Forelimb muscle (tissue), 1 donor: ENCODE measurements at places on chromosomes 11 and 22. TPM values are rescaled to one million over a fixed set of nuclear protein-coding genes. Genes with fewer than 3 reads are reported as not detected.
A peak's percentile ranks its signal among the peaks of the same experiment; 100 is the strongest.

DNA sequence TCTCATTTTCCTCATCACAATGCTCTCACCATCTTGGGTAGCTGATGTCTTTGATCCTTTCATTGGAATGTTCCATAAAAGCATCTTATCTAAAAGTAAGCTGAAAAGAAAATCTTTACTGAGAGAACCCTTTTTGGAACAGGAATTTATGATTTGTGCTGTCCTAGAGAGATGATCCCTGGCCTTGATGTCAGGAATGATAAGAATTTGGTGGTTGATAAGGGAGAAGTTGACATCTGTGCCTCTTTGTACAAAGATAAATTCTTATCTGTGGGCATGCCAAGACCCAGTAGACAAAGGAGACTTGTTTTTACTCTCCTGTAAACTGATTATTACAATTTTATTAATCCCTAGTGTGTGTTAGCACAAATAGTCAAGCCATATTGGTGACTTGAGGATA, 36.9 kb downstream of the NAALAD2 start:
- DNase-seq = no peak

- no peak for DNase-seq
Measured at GRCh38 chr11:129643031-129643721, 172.5 kb upstream of the TMEM45B start.

TMEM121B gene
- polyA plus RNA-seq = 5.9 TPM

ZDHHC5 gene
- 31.0 TPM for polyA plus RNA-seq

DNA sequence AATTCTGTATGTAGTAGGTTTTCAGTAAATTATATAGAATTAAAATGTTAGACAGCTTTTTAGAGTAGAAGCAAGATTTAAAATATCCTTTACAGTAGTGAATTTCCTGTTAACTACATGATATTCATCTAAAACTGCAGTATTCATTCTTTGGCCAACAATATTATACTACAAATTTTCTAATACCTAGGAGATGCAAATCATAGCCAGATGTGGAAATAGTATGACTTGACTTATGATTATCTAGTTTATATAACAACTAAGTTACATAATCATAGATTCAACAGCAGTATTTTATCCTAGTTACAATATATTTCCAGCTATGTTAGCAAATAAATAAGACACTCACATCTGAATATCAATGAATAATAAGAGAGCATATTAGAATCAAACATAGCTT, 163.2 kb downstream of the MSANTD4 start:
- peak; percentile 31 for DNase-seq

POU2AF2 gene
- not detected for polyA plus RNA-seq

GRCh38 chr11:47394050-47394321, 14.4 kb upstream of the SLC39A13 start:
- DNase-seq = no peak

OR51I1 gene
- polyA plus RNA-seq = not detected

DNA sequence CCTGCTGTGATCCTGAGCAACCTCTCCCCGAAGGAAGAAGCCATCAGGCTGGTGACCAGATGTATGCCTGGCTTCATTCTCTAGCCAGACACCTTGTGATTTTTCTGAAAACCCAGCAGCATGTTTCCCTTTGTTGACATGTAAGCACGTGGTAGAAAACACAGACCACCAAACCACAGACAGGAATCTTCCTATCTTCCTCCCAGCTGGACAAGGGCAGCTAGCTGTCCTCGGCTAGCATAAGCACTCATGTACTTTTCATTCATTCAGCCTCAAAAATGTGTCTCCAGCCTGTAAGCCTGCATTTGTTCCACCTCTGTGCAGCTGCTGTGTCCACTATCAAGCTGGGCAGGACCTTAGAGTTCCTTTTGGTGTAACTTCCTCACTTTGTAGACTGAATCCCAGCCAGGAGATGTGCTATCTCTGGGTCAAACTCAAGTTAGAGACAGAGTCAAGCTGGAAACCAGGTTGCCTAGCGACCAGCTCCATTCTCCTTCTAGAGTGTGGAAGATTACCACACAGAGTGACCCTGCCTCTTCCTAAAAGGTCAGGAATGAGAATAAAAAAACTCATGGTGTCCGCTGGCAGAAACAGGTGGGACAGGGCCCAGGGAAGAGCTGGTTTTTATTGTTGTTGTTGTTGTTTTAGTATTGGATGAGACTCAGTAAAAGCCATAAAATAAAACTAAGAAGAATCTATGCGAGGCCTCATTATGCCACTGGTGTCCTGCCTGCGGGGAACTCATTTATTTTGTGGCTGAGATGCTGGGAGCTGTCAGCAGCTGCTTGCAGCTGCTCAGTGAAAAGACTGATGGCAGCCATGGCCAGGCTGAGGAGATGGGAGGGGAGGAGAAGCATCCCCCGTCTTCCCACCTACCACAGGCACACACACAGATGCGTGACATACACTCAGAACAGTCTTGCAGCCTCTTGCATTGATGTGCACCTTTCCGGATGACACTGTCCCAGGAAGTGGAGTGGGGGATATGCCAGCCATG, 7.4 kb upstream of the CLMP start:
- DNase-seq = no peak

INS gene
- polyA plus RNA-seq = not detected
